ENCODE measurements at places on chromosomes 2 and 18.

GRCh38 chr18:33495278-33495677 is 54.8 kb upstream of the CCDC178 start:
- no peak for DNase-seq

GRCh38 chr18:65498605-65499004 is 252.2 kb upstream of the CDH7 start:
- DNase-seq, result no peak

GRCh38 chr18:75016025-75016717 is 192.8 kb downstream of the PTGR3 start:
- no peak for DNase-seq

DNA sequence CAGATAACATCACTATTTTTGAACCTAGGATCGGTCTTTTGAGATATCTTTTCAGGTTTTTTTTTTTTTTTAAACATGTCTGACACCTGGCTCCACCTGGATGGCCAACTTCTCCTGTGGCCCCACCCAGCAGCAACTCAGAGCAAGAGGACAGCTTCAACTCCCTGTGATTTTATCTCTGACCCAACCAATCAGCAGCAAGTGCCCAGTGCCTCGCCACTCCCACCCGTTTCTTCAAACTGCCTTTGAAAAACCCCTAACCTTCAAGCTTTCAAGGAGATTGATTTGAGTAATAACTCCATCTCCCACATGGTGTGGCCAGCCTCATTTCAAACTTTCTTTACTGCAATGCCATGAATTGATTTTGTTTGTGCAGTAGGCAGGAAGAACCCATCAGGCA is 19.0 kb downstream of the MYO3B start:
- DNase-seq, result no peak

DNA sequence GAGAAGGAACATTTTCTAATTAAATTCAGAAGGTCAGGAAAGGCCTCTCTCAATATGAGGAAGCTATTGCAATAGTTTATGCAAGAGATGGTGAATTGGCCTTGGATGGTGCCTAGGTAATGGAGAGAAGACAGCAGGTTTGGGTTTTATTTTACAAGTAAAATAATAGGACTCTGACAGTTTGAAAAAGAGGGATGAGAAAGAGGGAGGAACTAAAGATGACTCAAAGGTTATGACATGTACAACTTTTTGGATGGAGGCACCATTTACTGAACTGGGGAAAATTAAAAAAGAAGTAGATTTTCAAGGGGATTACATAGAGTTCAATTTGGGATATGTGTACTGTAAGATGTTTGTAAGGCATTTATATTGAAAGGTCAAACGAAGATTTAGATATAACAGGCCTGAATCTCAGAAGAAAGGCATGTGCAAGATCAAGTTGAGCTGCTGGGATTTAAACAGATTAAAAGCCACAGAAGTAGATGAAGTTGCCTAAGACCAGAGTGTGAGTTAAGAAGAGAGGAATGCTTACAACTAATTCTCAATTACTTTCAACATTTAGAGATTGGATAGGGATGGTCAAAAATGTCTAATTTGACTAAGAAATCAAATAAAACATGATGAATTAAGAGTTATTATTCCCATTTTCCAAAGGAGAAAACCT is 12.3 kb upstream of the ASNSD1 start:
- DNase-seq, result no peak

GRCh38 chr18:29181151-29181901 is 1004.4 kb upstream of the CDH2 start:
- DNase-seq, result no peak

DNA sequence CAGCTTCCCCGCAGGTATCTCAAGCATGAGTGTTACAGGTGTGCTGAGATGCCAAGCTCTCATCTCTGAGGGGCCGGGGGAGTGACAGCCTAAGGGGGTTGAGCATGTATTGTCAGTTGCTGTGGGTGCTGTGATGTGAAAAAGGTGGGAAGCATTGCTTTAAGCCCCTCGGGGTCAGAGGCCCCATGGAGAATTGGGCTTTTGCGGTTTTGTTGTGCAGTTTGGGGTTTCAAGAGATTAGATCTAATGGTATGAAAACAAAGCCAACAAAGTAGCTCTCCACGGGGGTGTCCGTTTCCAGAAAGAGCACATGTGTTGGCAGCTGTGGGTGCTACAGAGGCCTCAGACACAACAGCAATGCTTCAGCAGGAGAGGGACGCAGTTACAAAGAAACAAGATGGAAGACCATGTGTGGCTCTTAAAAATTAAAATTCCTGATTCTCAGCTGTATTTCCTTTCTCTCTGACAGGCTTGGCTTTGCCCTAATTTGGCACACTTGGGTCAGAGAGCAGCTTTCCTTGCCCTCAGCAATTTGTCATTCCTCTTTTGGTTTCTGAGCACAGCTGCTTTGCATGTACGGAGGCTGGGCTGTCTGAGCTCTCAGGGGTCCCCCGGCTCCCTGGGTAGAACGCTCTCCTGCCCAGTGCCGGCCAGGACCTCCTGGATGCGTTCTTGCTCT is 69.9 kb downstream of the TMEM247 start:
- no peak for DNase-seq

DNA sequence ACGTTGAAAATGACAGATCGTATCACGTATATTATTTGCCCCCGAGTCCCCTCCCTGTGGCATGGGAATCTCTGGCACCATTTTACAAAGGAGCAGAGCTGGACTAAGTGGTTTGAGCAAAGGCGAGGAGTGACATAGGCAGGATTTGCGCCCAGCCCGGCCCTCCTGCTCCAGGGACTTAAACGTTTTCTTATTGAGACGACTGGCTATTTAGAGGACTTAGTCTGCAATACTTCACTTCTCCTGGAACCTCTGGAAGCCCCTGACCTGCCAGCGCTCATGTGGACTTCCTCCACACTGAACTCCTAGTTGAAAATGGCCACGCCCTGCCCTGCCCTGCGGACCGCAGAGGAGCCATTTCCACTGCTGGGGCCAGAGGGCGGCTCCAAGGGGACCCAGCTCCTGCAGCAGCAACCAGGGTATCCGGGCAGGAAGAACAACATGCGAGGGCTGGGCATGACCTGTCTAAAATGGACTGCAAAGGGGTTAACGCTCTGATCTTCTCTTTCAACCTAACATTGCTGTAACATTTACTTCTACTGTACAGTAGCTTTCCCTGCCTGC is 690.7 kb downstream of the LRP1B start:
- DNase-seq, result no peak

DNA sequence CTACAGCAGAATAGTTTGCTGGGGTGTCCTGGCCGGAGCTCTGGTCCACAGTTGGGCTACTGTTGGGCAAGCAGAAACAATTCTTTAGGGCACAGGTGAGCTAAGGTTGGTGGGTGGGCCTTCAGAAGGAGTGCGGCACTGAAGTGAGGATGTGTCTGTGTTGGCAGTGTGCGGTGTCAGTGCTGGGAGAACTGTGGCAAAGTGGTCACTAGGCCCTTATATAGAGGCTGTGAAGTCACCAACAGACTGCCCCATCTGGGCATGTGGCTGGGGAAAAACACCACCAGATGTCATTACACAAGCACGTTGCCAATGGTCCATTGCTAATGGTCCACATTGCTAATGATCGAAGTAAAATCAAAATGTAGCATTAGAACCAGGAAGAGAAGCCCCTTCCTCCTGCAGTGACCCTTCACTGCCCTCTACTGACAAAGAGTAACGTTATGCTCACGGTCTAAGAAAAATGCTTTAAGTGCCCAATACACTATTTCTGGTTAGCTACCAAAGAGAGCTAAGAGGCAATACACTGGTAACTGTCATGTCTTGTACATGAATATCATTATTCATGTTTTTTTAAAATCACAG is 21.3 kb downstream of the SCN1A start:
- DNase-seq, result no peak

DNA sequence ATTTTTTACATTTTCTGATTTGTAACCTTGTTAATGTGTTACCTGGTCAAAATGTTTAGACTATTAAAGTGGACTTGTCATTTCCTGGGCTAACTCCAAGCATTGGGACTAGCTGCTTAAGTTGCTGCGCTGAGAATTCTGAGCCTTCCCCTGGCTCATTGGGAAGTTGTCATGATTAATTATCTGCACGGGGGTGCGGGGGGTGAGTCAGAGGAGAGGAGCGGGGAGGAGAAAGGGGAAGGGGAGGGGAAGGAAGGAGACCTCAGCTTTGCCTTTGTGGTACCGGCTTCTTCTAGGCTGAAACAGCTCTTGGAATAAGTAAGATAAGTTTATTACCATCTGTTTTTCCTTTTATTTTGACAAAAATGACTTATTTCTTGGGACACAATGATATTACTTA is 52.9 kb upstream of the APCDD1 start:
- DNase-seq, result no peak

DNA sequence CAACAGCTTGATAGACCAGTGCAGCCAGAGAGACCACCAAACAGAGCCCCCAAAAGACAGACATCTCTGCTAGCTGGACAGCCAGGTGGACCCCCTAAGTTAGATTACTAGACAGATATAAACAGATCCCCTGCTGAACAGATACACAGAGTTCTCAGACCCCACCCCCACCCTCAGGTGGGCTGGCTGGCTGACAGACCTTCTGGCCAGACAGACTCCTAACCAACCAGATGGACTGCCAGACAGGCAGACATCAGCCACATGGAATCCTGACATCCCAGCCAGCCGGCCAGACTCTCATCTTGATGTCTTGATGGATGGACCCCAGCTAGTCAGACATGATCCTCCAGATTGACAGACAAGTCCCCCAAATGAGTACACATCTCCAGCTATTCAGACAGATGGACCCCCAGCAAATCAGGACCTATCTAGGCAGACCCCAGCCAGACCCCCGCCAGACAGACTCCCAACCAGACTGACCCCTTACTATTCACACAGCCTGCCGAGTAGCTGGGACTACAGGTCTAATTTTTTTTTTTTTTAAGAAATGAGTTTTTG is 18.0 kb downstream of the PTPN18 start:
- DNase-seq, result no peak

DNA sequence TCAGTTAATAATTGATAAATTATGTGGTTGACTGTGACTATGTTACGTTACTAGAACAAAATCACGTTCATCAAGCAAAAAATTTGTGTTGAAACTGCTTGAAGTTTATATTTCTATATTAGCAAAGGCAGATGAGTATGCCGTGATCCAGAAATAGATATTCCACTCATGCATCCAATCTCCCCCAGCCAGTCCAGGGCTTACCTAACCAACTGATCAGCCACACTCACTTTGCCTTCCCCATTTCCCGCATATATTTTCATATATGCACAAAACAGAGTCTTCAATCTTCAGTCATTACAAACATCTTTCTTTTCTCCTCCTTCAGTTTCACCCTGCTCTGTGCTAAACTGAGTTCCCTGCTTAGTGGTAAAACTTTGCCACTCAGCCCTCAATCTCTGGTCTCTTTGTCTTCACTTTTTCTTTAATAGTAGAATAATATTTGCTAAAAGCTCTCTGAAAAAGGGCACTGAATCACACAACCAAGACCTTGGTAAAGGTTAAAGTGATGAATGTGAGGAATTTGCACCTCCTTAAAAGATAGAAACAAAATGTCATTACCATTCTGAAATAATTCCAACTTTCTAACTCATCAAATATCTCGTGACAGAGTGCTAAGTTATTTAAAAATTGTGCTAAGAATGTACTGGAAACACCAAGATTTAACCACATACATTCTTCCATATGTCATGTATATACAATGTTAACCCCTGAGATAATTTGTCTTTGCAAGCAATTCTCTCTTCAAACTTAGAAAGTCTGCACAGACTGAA is 893.2 kb upstream of the CRIM1 start:
- DNase-seq, result no peak

DNA sequence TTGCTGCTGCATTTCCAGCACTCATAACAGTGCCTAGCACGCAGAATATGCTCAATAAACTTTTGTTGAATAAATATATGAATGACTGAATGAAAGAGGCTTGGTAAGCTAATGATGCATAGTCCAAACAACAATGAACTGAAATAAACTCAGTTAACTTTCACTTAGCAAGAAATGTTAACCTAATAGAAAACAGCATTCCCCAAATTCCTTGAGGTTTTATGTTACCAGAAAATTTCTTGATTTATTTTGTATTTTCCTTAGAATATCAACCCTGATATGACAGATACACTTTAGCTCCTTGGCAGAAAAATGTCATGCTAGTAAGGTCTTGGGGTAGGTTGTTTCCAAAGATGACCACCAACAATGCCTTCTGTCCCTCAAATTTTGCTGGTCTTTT is 217.4 kb downstream of the KCNE4 start:
- no peak for DNase-seq

DNA sequence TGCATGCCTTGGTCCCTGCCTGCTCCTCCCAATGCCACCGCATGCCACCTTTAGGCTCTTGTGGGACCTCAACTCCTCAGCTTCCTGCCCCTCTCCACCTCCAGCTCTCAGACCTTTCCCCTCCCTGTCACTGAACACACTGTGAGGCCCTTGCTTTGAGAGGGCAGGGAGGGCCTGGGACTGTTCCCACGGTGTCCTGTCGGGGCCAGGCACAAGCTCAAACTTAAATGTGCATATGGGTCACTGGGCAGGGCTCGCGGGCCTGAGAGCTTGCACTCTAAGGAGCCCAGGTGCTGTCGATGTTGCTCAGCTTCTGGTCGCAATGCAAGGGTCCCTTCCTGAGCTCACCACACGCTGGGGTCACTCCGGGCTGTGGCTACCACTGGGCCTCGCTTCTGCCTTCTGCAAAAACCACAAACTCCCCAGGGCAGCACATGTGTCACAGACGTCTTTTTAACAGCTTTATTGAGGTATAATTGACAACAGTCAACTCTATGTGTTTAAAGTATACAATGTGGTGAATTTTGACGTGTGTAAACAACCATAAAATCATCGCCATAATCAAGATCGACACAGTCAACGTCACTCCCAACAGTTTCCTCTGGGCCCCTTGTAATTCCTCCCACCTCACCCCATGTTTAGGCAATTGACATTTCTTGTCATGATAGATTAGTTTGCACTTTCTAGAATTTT is 11.9 kb upstream of the B3GNT7 start:
- no peak for DNase-seq

DNA sequence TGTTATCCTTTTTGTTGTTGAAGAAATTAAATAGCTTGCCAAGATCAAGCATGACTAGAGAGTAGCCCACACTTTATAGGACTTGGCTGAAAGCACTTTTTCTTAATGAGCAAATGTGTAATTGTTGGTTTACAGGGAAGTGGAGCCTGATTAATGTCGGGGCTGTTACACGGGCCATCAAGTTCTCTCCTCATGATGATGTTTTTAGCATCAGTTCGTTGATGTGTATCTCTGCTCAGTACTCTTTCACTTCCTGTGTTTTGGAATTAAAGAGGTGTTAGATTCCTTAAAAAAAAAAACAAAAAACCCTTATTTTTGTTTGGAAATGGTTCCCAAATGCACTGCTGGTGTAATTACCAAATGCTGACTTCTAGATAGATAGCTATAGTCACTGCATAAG is 114.2 kb downstream of the PTPRM start:
- no peak for DNase-seq

GRCh38 chr2:120094795-120095194 is 81.9 kb downstream of the EPB41L5 start:
- no peak for DNase-seq

DNA sequence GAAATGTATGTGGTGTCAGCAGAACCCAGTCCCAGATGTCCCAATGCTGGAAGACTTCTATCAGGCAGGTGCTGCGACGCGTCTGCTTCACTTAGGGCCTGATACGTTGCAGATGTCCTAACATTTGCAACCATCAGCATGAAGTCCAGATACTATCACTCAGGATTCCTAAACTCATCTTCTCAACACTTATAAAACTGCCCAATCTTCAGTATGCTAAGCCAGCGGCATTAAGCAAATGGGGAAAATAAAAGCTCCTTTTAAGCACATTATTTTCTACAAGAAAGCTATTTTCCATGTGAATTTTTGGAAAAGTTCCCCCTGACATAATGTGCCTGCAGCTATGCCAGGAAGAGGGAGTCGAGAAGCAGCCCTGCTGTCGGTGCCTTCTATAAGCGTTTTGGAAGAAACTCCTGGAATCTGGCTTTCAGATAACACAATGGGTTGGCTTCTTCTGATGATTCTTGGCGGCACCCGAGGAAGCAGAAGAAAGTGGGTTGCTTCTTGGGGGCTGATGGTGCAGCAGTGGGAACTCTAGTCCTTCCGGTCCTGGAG is 60.7 kb upstream of the ITGA6 start:
- no peak for DNase-seq

All from stimulated activated CD8-positive, alpha-beta memory T cell treated with anti-CD3 and anti-CD28 coated beads, Interleukin-15, amount 100 ng/mL, for 24 hours (primary cell).